ENCODE measurements at places on chromosomes 1 and 21.
A peak's percentile ranks its signal among the peaks of the same experiment; 100 is the strongest.

DNA sequence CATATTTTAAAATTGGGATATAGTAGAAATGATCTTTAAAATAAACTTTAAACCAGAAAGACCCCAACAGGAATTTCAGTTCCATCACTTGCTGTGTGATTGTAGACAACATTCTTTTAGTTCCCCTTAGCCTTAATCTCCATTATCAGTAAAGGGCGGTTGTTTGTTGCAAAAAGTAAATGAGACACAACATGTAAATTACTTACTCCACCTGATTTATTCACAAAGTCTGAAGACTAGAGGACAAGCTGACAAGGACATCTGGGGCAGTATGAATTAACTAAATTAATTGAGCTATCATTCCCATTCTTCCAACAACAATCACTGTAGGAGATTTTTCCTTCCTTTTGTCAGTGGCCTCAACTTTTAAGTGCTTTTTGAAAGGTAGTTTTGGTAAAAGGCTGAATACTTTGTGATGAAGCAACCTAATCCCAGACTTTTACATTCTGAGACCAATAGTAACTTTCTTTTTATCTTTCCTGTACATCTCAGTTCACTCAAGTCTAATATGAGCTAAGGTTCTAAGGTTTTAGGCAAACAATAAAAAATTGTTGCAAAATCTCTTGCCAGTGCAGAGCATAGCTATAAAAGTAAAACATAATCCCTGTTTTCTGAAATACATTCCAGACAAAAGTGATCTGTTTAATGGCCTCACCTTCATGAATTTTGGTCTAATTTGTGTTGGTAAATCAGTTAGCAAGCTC is 6.2 kb downstream of the SLC19A2 start:
- no peak for DNase-seq

DNA sequence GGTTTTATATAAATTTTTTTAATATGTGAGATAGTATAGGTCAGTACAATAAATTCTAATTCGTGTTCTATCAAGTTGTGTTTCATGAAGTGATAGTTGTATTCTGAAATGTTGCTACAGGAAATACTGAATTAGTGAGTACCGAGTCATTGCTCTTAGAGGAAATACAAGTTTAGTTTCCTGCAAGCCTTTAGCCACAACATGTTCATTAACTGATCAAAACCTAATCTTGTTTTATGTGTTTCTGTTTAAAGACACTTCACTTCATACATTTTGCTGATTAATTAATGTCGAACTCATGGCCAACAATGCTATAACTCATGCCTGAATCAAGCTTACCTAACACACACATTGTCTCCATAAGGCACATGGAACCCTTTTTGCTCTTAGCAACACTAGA is 43.6 kb downstream of the LRRC7 start:
- DNase-seq: no peak

- no peak for DNase-seq
Observed at GRCh38 chr1:34781071-34781843, at the start of gene GJB3. Gene GJB3 (plus strand): TSS chr1:34781214. CDS start chr1:34784763, 3,549 bp downstream.

DNA sequence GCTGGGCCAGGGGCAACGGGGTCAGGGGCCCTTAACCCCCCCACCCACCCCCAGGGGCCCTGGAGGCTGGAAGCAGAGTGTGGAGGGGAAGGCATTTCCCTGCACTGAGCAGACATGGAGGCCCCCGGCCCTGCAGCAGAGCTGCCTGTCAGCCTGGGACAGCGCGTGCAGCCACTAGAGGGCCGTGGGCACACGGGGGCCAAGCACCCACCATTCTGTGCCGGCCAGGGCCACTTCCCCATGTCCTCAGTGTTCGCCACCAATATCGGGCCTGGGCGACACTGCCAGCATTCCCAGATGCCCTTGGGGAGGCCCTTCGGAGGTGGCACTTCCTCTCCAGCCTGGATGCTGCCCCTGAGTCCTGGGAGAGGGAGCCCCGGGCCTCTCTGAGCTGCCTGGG is 23.2 kb upstream of the ARHGEF16 start:
- no peak for DNase-seq

GRCh38 chr1:153543736-153544135 is 1.9 kb downstream of the S100A4 start:
- DNase-seq: no peak

DNA sequence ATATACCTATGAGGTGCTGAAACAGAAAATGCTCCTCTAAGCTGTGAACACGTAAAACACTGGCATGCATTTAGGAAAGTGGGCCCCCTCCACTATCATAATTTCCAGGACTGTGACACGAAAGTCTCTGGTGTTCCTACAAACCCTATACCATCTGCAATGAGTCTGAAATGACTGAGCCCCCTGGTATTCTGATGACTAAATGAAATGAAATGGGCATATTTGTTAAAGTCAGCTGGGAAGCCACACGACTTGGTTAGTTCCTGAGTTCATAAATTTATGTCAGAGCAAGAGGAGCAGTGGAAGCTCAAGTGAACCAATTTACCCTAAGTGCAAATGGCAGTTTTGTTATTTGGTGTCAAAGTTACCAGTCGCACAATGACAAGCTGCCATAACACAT is 182.3 kb downstream of the KCTD3 start:
- DNase-seq: no peak

GRCh38 chr1:157595356-157595755 is 2.5 kb downstream of the FCRL4 start:
- DNase-seq: no peak

GRCh38 chr1:66596191-66596590 is 62.2 kb downstream of the SGIP1 start:
- no peak for DNase-seq

GRCh38 chr1:53636621-53637171 is 102.3 kb downstream of the GLIS1 start:
- DNase-seq: peak; percentile 14

Data from naive thymus-derived CD8-positive, alpha-beta T cell (primary cell).